ENCODE measurements at places on chromosomes 1 and 21.
A peak's percentile ranks its signal among the peaks of the same experiment; 100 is the strongest.

GRCh38 chr1:1596493-1597274 is 3.3 kb downstream of the FNDC10 start:
- no peak for DNase-seq

DNA sequence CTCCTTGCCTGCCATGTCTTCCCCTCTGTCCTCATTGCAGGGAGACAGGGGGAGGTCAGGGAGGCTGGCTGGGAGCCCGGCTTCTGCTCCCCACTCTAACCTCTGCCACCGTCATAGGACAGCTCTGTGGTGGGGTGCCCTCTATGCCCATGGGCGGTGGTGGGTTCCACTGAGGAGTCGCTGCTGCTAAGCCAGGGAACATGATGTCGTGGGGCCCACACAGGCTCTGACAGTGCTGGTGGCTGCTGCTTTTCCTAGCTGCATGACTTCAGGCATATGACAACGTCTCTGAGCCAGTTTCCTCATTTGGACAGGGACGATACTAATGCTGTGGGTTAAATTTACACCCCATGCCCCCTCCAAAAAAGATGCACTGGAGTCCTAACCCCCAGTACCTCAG is 14.7 kb downstream of the KCNA10 start:
- no peak for DNase-seq

- no peak for DNase-seq
These were observed 101.1 kb downstream of the RAVER2 start for GRCh38 chr1:64845831-64846425.

DNA sequence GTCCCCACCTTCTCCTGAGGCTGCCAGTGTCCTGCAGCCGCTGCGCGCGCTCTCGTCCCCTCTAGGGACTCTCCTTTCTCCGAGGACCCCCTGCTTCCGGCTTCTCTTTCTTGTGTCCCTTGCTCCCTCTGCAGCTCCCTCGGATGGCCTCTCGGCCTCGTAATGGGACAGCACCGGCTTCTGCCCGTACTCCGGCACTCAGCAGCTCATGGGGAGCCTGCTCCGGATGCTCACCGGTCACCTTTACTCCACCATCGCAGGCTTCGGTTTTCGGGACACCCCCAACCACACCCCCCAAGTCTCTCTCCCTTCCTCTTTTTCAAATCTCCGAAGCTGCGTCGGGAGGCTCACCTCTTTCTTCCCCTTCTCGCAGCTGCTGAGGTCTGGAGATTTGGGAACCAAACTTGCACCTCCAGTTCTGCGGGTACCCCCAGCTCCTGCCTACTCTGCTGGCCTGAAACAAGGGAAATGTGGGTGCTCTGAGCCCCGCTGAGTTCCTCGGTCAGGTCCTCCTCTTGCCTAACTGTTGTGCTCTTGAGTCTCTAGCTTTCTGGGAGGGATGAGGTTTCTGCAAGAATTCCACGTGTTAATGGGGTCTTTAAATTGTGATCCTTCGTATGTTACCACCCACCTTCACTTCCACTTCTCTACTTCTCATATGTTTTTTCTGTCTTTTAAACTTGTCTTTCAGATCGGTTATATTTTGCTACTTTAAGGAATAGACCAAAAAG is 930 bp downstream of the CDC14A start:
- no peak for DNase-seq

- no peak for DNase-seq
These were observed 29.7 kb upstream of the FMOD start for GRCh38 chr1:203380420-203381150.

GRCh38 chr1:10838541-10838940 is 42.1 kb upstream of the CASZ1 start:
- DNase-seq = no peak

GRCh38 chr1:183215936-183216335 is 29.9 kb downstream of the LAMC2 start:
- DNase-seq = no peak

GRCh38 chr1:21241771-21242581 is 48.3 kb downstream of the ECE1 start:
- no peak for DNase-seq

DNA sequence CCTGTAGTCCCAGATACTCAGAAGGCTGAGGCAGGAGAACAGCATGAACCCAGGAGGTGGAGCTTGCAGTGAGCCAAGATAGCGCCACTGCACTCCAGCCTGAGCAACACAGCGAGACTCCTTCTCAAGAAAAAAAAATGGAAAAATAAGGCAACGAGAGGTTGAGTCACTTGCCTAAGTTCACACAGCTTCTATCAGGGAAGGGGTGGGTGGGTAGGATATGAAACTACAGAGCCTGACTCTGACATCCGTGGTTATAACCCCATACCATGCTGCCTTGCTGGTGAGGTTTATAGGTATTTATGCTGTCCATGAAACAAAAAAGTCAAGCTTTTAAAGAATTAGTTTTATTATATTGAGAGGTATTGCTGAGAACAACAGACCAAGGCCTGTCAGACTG is 61.5 kb upstream of the RAB4A start:
- no peak for DNase-seq

DNA sequence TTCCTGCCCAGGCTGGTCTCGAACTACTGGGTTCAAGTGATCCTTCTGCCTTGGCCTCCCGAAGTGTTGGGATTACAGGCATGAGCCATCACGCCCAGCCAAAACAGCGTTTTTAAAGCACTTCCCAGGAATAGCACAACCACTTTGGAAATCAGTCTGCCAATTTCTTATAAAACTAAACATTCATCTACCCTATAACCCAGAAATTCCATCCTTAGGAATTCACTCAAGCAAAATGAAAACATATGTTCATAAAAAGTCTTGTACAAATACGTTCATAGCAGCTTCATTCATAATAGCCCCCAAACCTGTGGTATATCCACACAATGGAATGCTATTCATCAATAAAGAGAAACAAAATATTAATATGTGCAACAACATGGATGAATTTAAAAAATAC is 36.1 kb downstream of the PHC2 start:
- DNase-seq = peak; percentile 81

- peak; percentile 66 for DNase-seq
These were observed 94.3 kb downstream of the ADGRL4 start for GRCh38 chr1:78911956-78912880.

- no peak for DNase-seq
These were observed 30.1 kb upstream of the SRP9 start for GRCh38 chr1:225747566-225747965.
